ENCODE measurements at places on chromosomes 16 and 17.
A peak's percentile ranks its signal among the peaks of the same experiment; 100 is the strongest.

- DNase-seq: no peak
Observed at GRCh38 chr17:6981426-6981825, 14.4 kb upstream of the ALOX12 start.

- DNase-seq: no peak
Observed at GRCh38 chr16:21617607-21618006, 18.2 kb downstream of the METTL9 start.

DNA sequence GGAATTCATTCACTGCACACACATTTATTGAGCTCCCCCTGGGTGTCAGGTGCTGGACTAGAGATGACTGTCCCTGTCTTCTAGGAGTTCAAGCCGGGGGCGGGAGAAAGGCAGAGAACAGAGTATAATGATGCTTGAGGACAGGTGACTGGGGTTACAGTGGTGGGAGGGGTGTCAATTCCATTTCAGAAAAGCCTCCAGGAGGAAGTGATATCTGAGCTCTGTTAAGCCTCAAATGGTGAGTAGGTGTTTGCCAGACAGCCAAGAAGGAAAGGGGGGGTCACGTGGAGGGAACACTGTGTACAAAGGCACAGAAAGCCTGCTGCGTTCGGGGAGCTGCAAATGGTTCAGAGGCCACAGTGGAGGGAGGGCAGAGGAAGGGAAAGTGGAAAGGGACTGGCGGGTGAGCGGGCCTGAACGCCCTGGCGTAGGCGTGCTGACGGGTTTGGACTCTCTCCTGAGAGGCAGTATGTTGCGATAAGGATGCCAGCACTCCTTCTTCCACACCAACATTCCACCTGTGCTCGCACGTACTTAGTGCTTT is 9.7 kb upstream of the NXPH3 start:
- DNase-seq: no peak

DNA sequence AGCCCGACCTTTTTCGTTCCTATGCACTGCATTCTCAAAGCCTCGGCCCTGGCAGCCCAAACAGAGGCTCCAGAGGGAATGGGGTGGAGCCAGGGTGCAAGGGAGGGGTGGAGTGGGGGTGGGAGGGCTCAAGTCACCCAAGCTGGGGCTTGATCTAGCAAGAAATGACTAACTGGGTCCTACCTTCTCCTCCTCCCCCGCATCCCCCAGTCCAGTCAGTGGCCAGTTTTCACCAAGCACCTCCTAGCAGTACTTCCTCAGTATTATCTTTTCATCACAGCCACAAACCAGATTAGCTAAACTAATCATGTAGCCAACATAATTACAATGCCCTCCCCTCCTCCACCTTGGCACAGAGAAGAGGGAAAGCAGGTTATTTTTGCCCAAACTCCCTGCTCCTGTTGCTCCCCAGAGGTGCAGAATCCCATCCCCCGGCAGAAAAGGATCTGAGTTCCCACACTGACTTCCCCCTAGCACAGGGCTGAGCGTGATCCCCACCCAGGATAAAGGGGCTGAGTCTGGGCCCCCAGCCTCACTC is 2.2 kb downstream of the JUP start:
- no peak for DNase-seq

DNA sequence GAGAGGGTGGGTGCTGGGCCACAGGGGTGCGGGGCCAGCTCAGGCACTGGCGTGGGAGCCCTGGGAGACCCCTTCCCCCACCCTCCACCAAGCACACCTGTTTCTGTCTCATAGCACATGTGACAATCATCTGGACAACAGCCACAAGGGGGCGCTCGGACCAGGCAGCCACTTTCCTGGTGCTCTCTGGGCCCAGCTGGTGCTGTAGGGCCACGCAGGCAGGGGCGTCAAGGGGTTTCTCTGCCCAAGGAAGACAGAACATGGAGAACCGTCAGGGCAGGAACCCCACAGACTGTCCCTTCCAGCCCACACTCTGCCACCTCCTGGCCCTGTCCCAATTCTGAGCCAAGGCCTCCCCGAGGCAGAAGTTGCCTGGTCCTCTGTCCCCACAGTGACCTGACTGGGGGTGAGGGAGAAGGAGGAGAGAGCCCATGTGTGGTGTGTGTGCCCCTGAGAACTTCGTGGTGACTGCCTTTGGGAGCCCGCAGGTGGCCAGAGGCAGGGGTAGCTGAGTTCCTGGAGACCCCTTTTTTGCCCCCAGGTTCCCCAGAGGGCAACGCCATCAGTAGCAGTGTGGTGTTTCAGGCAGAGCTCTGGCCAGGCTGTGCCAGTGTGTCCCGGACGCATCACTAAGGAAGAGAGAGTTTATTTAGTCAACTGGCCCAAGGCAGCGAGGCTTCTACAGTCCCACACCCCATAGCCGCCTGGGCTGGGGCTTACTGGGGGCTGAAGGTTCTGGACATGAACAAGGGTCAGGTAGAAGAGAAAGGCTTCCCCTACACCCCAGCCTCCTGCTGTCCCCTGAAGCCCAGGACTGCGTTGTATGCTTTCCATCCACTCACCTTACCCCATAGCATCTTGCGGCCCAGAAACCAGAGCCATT is 3.1 kb upstream of the SETD6 start:
- peak; percentile 74 for DNase-seq

GRCh38 chr17:63946440-63947363 is 14.6 kb upstream of the CD79B start:
- DNase-seq: peak; percentile 38

- DNase-seq: no peak
Observed at GRCh38 chr16:59950431-59950830, 1216.3 kb upstream of the GOT2 start.

DNA sequence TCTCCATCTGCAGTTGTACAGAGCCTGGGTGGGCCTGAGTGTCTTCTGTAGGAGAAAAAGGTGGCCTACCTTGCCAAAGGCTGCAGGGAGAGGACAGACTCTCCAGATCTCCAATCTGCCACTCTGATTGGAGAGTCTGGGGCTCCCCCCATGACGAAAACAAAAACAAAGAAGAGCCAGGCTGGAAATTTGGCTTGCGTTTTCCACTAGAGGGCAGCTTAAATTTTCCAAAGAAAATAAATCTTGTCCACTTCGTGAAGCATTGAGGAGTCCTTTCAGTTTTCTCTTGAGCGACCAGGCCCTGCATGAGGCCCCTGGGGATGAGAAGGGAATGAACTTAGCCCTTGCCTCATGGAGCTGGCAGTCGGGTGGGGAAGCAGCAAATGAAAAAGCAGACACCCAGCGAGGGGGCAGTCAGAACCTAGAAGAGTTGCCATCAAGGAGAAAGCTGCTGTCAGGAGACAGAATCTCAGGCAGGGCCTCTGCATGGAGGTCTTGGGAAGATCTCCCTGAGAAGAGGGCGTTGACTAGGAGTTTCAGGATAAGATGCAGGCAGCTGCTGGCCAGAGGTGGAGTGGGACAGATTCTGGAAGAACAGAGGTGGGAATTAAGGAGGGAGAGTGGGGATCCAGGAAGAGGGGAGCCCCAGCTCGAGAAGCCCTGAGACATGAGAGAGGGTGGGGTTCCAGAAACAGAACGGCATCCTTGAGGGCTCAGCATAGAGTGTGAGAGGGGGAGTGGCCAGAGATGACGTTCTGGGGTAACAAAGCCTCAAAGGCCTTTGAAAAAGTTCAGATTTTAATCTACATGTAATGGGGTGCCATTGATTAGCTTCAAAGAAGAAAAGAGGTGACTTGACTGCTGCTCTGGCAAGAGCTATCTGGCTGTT is 8.4 kb upstream of the SHCBP1 start:
- no peak for DNase-seq

GRCh38 chr17:50642071-50642721 is 7.5 kb downstream of the ABCC3 start:
- no peak for DNase-seq

GRCh38 chr17:81984773-81985410 is 7.5 kb downstream of the ASPSCR1 start:
- DNase-seq: no peak

DNA sequence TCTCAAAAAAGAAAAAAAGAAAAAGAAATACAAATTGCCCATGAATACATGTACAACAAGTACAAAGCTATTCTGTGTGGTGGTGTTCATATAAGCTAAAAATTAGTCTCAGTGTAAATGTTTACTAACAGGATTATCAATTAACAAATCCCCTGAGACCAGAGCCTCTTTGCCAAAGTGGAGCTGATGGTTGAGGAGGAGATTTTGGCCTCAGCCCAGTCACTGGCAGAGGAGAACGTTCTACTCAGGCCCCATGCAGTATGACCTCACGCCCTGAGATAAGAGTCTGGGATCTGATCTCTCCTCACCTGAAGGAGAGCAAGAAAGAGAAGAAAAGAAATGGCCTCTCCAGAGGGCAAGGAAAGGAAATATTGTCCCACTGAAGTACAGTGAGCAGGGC is 35.5 kb upstream of the NOL11 start:
- no peak for DNase-seq

GRCh38 chr17:12398441-12399051 is 267.1 kb upstream of the MYOCD start:
- DNase-seq: no peak

- DNase-seq: no peak
Observed at GRCh38 chr17:57396511-57396921, 140.2 kb downstream of the MSI2 start.

DNA sequence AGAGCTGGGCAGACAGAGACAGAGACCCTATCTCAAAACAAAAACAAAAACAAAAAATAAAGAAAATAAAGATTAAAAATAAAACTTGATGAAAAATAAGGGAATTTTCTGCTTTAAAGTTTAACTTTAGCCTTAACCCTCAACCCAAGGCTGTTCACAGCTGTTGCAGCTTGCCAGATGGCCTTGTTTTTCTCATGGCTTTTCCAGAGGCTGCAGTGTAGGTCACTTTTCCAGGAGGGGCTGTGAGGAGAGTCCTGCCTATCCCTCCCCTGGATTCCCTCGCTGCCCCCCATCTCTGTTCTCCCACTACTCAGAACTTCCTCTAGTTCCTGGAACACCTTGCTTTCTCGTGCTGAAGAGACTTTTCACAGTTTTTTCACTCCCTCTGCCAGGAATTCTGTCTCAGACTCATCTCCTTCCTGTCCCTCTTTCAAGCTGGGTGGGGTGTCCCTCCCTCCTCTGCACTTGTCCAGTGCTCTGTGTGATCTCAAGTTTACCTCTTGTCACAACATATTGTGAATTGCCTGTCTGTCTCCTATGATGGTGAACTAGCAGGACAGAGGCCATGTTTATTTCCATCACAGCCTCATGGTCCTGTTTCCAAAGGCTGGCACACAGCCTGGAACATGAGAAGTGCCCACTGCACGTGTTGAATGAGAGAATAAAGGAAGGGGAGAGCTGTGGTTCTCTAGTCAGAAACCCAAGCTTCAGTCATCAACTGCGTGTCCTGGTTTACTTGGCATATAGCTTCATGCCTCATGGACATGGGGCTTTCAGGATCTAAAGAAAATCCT is 69.9 kb upstream of the MSI2 start:
- DNase-seq: no peak

- DNase-seq: no peak
Observed at GRCh38 chr17:77694391-77695363, 263.8 kb upstream of the TNRC6C start.

DNA sequence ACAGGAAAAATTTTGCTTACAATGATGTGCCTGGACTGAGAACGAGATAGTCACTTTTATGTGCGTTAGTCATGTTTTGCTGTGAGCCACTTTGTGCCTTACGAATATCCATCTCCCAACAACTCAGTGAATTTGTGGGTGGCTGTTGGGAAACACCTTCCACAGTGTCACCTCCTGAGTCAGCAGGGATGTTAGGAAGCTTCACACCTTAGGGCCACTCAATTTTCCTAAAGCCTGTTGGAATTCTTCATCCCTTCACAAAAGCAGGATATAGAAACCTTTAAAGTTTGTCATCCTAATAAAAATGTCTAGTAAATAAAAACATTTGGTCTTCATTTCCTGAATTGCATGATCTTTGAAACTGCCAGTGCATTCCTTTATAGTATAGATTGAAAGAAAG is 4.3 kb upstream of the KRTAP3-1 start:
- DNase-seq: no peak

GRCh38 chr16:68134644-68135043 is 49.5 kb downstream of the NFATC3 start:
- DNase-seq: no peak

- DNase-seq: peak; percentile 63
Observed at GRCh38 chr17:42548070-42548837, 4.5 kb upstream of the HSD17B1 start.

All from CD4-positive, alpha-beta T cell treated with Interleukin-4 for 4 hours (primary cell).